GM12864 (cell line): ENCODE measurements at places on chromosomes 12 and 14.
A peak's percentile ranks its signal among the peaks of the same experiment; 100 is the strongest.

GRCh38 chr14:89425931-89426330 is 8.9 kb upstream of the FOXN3 start:
- peak; percentile 73 for DNase-seq

DNA sequence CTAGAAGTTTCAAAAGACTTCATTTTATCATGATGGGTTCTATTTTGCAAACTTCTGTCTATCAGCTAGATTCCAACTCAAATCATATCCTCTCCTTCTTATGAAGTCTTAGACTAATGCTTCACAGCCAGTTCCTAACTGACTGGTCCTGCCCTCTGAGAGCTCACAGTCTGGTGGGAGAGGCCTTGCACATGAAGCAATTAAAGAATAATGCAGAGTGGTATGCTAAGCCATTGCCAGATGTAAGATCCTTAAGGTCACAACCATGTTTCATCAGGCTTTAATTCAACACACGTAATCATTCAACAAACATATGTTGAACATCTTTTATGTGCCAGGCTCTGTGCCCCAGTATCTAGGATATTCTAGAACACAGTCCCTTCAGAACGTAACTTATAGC is 125.8 kb upstream of the TMPO start:
- DNase-seq, result no peak

GRCh38 chr12:108846290-108846701 is 11.1 kb downstream of the SSH1 start:
- no peak for DNase-seq

GRCh38 chr12:94123127-94123526 is 25.2 kb upstream of the PLXNC1 start:
- DNase-seq, result no peak

DNA sequence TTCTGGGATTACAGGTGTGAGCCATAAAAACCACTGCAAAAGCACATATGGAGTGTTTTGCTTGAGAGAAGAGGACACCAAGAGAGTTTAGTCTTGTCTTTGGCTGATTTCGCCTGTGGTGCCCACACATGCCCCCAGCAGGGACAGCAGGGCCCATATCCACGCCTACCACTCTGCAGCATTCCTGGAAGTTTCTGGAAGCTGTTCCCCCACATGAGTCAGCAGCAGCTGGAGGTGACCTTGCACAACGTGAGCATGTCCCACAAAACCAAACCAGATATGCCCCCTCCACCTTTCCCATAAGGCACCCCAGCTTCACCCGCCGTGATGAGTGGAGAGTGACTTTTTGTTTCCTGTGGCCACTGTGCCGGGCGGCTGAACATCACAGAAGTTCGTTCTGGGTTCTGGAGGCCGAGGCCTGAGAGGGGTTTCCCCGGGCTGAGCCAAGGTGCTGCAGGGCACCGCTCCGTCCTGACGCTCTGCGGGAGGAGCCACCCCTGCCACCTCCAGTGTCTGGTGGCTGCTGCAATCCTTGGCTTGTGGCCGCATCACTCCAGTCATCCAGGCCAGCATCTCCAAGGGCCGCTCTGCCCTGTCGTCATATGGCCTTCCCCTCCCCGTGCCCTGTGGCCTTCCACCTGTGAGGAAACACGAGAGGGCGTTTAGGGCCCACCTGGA is 4.7 kb downstream of the ASPG start:
- no peak for DNase-seq

DNA sequence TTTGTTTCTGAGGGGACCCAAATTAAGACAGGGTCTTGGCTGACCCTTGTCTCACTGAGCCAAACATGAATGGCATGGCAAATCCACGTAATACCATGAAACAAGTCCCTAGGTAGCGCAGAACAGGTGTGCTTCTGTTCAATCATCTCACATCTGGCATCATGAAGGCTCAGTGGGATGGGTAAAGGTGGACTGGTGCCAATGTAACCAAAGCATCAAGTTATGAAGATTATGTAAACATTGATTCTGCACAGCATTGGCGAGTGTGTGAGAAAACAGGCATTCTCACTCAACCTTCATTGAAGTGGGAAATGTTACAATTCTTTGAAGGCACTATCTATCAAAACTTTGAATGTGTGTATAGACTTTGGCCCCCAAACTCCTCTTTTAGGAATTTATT is 41.9 kb downstream of the PTGER2 start:
- DNase-seq, result no peak

GRCh38 chr14:75979071-75979571 is 2.7 kb downstream of the TGFB3 start:
- no peak for DNase-seq

- peak; percentile 2 for DNase-seq
Measured at GRCh38 chr14:30656190-30656632, 34.1 kb downstream of the SCFD1 start.

DNA sequence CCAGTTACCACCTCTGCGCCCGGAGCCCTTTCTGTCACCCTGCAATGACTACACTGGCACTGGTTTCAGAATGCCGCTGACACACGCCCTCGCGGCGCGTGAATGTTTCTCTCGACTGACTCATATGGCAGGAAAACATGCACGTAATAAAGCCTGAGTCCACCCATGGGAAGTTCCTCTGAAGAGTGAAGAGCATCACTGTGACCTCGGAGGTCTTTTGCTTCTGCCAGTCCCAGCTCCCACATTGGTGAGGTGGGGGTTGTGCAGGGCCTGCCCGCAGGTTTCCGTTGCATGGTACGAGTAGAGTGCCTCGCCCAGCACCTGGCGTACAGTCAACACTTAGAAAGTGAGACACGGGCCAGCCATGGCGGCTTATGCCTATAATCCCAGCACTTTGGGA is 11.1 kb upstream of the SLC6A12 start:
- DNase-seq, result no peak

- DNase-seq, result no peak
Measured at GRCh38 chr14:31461545-31461944, 4.2 kb upstream of the DTD2 start.

- DNase-seq, result no peak
Measured at GRCh38 chr12:111216387-111217159, 152.3 kb downstream of the PHETA1 start.
